ENCODE measurements at places on chromosomes 11 and 22.

DNA sequence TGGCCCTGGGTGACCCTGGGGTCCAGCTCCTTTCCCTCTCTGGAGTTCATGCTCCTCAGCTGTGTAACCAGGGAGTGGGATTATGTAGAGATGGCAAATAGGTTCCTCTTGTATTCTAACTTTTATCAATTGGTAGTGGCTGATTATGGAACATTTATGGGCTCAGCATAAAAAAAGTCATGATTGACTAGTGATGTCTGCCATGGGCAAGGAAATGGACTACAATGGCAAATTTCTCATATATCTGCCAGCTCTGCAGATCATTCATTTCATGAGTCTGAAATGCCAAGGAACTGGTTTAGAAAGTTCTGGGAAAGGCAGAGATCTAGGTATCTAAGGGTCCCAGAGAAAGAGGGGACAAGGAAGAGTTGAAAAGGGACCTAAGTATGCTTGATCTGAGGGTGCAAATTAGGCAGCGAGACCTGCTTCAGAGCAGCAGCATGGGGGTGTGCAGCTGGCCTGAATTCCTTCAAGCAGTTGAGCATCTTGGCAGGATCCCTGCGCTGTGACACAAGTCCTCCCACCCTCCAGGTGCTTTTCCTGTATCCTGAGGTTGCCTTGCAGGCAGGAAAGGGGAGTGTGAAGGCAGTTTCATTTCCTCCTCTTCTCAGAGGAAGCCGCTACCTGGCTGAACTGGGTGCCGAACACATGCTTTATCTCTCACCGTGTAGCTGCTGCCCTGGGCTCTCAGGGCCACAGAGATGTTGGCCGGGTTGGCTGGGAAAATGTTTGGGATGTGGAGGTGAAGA is 10.4 kb downstream of the SLC15A3 start:
- DNase-seq: no peak

GRCh38 chr11:6682591-6682935 is 577 bp downstream of the MRPL17 start:
- no peak for DNase-seq

DNA sequence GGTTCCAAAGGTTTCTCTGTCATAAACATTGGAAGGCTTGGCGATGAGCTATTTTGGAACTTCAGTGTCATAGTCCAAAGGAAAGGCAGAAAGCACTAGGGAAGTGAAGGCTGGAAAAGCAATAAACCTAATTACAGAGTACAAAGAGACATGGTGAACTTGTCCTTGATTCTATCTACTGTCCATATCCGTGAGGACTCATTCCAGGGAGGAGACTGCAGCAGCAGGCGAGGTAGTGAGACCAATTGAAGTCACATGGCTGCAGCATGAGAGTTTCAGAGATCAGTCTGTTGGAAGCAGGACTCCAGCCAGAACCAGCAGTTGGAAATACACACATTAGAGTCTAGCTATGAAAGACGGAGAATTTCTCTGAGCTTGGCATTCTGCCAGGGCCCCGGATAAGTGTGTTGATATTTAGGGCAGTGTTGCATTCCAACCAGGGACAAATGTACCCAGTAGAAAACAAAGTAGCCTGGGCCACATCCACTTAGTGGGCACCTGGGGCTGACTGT is 54.1 kb upstream of the ARHGAP42 start:
- no peak for DNase-seq

- DNase-seq: no peak
Measured at GRCh38 chr22:24146194-24146616, 35.1 kb upstream of the SUSD2 start.

GRCh38 chr22:37044634-37045625 is 6.6 kb upstream of the KCTD17 start:
- DNase-seq: peak; percentile 24

GRCh38 chr22:38829485-38829884 is 14.3 kb downstream of the NPTXR start:
- no peak for DNase-seq

DNA sequence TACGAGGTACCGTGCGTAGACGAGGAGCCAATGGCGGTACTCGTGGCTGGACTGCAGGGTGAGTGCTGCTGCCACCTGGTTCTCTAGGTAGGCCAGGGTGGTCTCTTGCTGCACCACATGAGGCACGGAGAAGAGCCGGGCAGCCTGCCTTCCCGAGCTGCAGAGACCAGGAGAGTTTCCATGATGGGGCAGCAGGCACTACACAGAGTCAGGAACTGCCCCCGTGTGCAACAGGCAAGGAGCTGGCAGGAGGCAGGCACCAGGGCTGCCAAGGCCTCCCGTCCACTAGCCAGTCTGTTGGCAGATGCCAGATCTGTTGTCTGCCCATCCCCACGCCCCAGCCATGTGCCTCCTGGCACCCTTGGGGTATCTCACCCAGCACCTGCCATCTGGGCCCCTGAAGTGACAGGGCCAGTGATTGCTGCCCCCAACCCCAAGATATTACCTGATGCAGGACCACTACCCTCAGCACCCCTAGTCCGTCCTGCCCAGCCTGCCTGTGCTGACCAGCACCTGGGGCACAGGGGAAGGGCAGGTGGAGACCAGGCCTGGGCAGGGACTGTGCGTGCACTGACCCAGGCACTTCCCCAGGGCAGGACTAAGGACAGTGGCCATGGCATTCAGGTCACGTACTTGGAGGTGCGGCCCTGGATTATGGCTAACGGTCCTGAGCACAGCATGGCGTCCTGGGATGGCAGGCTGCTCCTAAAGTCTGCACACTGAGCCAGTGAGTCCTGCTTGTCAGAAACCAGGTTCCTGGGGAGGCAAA is 62.0 kb upstream of the CLTCL1 start:
- DNase-seq: no peak

DNA sequence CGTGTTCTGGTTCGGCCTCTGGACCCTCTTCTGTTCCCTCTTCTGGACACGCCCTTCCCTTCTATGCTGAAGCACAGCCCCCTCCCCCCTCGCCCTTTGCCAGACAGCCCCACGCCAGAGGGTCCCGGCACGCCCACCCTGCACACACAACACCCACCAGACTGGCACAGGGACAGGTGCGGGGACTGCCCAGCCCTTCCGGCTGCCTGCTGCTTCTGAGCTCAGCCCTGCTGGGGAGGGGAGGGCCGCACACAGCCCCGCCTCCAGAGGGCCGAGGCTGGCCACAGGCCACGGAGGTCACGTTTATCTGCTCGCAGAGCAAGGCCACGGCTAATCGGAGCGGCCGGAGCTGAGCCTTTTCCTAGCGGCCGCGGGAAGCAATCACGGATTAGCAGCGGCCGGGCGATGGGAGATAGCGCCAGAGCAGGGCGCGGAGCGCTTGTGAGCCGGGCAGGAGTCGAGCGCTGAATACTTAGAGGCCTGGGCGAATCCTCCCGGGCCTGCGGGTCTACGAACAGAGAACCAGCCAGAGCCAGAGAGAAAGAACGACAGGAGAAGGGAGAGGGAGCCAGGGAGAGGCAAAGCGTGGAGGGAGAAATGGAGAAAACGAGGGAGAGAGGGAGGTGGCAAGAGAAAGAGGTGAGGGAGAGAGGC is 21.5 kb downstream of the OTUB1 start:
- DNase-seq: no peak

DNA sequence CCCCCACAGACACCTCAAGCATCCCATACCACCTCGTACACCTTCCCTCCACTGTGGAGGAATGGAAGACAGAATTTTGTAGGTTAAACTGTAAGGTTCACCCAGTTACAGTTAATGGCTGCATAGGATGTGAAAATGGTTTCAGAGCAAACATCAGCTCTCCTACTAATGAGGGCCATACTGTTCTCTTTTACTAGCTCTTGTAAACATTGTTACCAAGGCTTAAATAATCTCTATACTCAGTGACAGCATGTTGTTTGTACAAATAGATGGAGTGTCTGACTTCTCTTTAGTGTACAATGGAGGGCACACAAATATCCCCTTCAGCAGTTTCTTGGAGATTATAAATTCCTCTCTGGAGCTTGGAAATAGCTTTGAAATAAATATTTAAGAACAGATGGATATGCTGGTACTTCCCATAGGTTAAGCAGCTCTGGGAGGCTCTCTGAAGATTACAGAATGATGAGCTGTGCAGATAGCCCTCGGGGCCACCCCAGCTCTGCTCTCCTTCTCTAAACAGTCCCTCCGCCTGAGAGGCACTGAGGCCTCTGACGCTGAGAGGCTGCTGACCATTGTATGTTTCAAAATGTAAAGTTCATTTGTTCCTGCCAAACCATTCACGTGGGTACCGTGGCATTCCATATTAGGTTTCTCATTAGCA is 25.7 kb downstream of the TTC12 start:
- DNase-seq: no peak

DNA sequence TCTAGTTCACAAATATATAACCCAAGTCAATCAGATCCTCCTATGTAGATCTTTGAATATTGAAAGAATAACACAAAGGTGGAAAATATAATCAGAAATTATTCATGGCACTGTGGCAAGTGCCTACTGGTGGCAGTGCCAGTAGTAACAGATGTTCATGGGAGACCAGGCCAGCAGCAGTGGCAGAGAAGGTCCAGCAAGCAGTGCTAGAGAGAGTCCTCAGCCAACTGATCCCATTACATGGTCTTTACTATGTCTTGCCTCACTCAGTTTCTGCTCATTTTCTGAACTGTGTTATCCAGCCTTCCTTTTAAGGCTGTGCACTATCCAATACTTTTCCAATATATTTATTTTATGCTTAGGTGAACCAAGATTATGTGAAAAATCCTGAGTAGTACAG is 124.9 kb downstream of the MRTFA start:
- DNase-seq: no peak

- DNase-seq: no peak
Measured at GRCh38 chr22:36480941-36481392, 473 bp downstream of the TXN2 start.

DNA sequence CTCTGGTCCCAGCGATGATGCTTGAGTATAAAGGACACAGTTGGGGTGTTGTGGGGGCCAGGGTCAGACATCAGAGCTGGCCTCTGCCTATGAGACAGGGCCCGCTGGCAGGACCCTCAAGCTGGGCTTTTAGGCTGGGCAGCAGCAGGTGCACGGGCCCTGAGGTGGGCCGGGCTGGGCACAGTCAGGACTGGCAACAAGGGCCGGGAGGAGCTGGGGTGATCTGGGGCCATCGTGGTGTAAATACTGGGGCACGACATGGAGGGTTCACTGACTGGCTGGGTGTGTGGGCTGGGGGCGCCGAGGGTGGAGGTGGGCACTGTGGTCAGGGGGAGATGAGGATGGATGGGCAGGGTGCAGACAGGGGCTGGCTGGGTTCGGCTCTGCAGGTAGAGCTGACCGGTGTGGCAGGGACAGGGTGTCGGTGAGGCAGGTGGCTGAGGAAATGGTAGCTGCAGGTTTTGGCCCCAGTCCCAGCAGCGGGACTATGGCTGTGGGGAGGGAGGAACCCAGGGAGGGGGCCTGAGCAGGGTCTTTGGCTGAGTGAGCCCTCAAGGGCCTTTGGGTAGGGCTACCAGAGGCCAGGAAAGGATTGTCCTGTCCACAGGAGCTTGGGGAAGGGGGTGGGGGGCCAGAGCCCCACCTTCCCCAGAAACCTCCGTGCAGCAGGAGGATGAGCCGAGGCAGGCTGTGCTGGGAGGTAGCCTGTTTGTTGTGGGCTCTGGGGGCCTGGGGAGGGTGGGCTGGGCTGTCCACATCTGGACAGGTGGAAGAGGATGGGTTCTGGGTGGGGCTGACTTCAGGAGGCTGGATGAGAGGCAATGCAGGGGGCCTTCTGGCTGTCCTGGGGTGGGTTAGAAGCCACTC is 81.4 kb downstream of the KCNQ1 start:
- no peak for DNase-seq
